ENCODE measurements at places on chromosomes 7 and 10.

DNA sequence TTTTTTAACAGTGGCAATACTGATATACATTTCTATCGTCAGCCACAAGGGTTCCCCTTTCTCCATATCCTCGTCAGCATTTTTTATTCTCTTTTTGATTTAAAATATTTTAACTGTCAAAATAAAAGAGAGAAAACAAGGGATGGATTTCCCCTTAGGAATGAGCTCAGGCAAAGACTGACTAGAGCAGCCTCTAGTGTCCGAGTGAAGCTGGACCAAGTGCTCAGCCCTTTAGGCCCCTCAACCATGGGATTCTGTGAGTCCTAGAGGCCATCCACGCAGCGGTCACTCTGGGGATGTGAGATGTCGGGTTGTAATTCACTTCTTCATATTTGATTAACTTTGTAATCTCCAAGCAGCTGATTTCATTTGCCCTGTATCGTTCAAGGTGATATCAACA lies 137.4 kb upstream of the RNF32 start:
- DNase-seq, result no peak

DNA sequence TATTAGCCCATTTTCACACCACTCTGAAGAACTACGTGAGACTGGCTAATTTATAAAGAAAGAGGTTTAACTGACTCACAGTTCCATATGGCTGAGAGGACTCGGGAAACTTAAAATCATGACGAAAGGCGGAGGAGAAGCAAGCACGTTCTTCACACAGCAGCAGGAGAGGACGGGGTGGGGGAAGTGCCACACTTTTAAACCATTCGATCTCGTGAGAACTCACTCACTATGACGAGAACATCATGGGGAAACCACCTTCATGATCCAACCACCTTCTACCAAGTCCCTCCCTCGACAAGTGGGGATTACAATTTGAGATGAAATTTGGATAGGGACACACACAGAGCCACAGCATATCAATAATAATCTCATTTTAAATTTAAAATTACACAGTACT lies 80.2 kb downstream of the VWDE start:
- no peak for DNase-seq

GRCh38 chr10:112663234-112664125 lies 216.5 kb downstream of the VTI1A start:
- no peak for DNase-seq

GRCh38 chr10:124500757-124501156 lies 39.1 kb downstream of the LHPP start:
- DNase-seq, result no peak

DNA sequence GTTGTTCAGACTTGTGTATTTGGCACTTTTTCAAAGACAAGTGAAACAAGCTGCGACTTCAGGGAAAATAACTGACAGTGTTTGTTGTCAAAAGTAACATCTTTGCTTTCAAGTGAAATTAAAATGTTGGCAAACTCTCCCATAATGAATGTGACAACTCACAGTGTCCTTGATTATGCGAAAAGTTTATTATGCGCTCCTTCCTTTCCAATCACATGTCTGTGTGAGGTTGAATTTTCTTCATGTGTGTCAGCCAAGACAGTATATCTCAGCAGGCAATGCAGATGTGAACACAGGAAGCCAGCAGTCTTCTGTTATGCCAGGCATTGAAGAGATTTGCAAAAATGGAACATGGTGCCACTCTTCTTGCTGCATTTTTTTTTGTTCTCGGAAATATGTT lies 28.7 kb downstream of the FBH1 start:
- no peak for DNase-seq

DNA sequence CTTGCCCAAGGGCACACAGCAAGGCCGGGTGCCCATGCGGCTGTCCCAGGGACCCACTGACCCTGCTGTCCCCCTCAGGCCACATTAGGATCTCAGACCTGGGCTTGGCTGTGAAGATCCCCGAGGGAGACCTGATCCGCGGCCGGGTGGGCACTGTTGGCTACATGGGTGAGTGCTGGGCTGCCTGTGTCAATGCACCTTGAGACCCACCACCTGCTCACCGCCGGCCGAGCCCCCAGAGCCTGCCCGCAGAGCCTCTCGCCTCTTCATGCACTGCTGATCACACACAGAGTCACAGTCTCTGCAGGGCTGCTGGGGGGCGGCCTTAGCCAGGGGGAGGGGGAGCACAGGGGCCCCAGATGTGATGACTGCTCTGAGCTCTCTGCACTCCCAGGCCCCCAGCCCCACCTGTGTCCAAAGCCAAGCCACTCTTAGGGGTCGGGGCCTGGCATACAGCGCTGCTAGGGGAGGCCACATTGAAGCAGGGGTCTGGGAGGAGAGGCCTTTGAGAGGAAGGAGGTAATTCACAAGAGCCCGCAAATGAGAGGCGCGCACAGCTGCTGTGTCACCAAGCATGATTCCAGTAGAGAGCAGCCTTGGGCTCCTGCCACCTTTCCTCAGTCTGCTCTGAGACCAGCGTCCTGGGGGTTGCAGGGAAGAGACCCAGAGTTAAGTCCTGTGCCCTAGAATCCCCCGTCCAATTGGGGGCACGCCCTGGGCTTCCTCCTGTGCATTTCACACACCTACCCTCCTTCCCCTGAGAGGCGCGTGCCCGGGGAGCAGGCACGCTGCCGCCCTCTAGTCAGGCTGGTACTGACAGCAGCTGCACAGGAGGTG lies 100.4 kb downstream of the RGS10 start:
- no peak for DNase-seq

DNA sequence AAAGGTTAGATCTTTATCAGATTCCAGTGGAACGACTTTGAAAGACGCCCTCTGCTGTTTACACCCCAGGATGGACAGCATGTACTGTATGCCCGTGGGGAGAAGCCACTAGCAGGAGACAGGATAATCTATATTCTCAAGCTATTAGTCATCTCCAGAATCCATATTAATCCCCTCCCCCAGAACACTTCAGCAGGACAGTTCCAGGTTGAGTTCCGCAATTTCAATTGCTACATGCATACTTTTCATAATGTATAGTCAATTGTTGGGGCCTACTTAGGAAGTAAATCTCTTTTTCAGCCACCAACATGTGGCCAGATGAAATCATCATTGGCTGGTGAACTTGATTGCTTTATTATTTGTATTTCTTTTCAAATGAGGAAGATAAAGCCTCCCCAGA lies 313.1 kb upstream of the SMIM30 start:
- no peak for DNase-seq

- DNase-seq, result no peak
Measured at GRCh38 chr7:70047891-70048448, 449.7 kb downstream of the AUTS2 start.

DNA sequence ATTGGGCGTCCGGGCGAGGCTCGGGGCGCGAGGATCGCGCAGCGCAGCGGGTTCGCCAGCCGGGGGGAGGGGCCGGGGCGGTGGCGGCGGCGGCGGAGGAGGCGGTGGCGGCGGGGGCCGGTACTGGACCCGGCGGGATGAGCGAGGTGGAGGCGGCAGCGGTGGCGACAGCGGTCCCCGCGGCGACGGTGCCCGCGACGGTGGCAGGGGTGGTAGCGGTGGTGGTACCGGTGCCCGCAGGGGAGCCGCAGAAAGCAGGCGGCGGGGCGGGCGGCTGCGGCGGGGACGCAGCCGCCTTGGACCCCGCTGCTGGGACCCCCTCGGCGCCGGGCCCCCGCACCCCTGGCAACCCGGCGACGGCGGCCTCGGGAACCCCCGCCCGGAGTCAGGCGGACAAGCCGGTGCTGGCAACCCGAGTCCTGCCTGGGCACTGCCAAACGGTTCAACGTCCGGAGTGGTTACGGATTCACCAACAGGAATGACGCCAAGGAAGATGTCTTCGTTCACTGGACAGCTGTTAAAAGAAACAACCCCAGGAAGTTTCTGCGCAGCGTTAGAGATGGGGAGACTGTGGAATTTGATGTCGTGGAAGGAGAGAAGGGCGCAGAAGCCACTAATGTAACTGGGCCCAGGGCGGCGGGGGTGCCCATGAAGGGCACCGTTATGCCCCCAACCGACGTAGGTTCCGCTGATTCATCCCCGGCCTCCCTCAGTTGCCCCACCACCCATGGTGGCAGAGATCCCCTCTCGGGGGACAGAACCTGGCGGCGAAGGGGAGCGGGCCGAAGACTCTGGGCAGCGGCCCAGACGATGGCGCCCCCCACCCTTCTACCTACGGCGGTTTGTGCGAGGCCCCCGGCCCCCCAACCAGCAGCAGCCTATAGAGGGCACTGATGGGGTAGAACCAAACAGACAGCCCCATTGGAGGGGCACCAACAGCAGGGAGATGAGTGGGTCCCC lies 100.3 kb upstream of the CPXM2 start:
- DNase-seq, result no peak

- no peak for DNase-seq
Measured at GRCh38 chr7:130910949-130911944, 177.2 kb upstream of the KLF14 start.

DNA sequence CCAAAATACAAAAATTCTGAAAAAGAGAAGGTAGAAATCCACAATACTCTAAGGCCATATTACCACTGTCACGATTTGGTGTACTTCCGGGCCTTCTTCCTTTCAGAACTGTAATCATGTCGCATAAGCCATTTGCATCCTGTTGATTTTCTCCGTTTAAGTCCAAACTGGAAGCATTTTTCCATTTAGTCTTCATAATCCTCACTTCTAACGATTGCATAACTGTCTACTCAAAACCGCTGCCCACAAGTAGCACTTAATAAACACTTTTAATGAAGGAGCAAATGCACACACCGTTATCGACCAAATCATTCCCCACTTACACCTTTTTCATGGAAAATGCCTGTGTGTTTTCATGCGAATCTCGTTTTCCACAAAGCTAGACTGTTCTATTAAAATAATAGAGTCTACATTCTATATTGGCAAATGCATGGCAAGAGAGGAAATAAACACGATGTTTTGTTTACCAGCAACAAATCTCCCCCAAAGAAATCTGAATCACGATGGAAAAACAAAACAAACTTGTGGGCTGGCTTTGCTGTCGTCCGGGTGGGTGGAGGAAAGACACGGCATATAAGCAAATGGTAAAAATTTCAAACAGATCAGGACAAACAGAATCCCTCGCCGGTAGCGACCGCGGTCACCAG lies 1.0 kb downstream of the ATE1 start:
- no peak for DNase-seq

- no peak for DNase-seq
Measured at GRCh38 chr7:30148951-30149459, 14.2 kb downstream of the MTURN start.

DNA sequence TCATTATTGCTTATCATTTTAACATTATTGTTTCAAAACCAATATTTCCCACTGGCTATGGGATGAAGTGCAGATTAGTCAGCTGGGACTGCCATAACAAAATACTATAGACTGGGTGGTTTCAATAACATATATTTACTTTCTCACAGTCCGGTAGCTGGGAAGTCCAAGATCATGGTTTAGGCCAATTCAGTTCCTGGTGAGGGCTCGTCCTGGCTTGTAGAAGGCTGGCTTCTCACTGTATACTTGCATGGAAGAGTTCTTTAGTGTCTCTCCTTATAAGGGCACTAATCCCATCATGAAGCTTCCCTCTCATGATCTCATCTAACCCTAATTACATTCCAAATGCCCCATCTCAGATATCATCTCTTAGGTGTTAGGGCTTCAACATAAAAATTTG lies 101.3 kb downstream of the CHRM2 start:
- DNase-seq, result no peak

GRCh38 chr10:33174674-33175434 lies 159.6 kb downstream of the NRP1 start:
- no peak for DNase-seq

GRCh38 chr10:17961551-17962422 lies 10.1 kb downstream of the SLC39A12 start:
- DNase-seq, result no peak

- DNase-seq, result no peak
Measured at GRCh38 chr7:137001041-137001440, 132.6 kb downstream of the CHRM2 start.

GRCh38 chr7:51009716-51010496 lies 227.2 kb upstream of the GRB10 start:
- no peak for DNase-seq

GRCh38 chr10:70513848-70514309 lies 35.3 kb downstream of the PALD1 start:
- DNase-seq, result no peak

- DNase-seq, result peak; percentile 14
Measured at GRCh38 chr10:110208614-110209453, 1.4 kb downstream of the MXI1 start.

GRCh38 chr7:84162584-84162983 lies 32.0 kb downstream of the SEMA3A start:
- no peak for DNase-seq

- DNase-seq, result no peak
Measured at GRCh38 chr7:44189286-44189992, at the start of gene GCK. TSS of gene GCK (minus strand) at chr7:44189439. CDS start at chr7:44188953, 486 bp downstream.

- DNase-seq, result no peak
Measured at GRCh38 chr7:33697616-33698015, 207.7 kb upstream of the BMPER start.

GRCh38 chr10:6345404-6345803 lies 142.7 kb downstream of the PFKFB3 start:
- no peak for DNase-seq

GRCh38 chr10:21500578-21500910 lies 24.9 kb downstream of the SKIDA1 start:
- no peak for DNase-seq

DNA sequence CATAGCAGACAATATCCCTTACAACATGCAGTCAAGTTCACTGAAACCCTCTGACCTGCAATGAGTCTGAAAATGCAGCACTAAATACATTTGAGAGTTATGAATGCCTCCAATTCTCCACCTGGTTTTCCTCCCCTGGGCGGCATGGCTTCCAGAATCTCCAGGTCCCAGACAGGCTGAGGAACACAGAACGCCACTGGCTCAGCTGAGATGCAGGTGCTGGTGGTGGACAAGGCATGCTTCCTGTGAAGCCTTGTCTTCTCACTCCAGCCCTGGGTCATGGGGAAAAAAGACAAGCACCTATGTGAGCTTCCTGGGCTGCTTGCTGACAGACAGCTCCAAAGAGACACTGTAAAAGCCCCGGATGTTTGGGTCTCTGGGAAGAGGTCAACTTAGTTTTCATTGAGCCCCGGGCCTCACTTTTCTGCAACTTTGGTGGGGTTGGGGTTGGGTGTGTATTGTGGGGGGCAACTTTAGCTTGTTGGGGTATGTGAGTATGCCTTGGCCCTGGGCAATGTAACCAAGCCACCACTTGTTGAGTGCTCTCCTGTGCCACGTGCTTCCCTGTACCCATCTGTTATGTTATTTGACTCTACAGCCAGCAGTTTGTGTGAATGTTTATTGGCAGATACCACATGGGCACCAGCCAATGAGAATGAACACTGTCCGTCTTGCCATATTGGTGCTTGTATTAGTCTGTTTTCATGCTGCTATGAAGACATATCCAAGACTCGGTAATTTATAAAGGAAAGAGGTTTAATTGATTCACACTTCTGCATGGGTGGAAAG lies 127.8 kb downstream of the EMX2 start:
- no peak for DNase-seq

DNA sequence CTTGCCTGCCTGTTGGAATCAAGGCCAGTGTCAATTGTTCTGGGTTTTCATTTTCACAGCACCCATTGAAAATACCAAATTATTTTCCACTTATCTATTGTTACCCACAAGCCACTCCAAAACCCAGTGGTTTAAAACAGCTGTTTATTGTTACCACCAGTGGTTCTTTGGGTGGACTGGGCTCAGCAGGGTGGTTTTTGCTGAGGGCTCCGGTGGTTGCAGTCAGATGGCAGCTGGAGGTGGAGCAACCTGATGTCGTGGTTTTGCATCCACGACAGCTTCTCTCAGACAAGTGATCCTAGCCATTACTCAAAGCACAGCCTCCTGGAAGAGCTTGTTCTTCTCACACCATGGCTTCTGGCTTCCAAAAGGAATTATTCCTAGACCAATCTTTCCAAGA lies 235.1 kb upstream of the ADARB2 start:
- no peak for DNase-seq

- DNase-seq, result no peak
Measured at GRCh38 chr10:97522071-97522470, 23.3 kb downstream of the UBTD1 start.

Measured in gastrocnemius medialis (tissue), 4 donors.